ENCODE measurements at places on chromosomes 11 and 22.

- DNase-seq = no peak
Measured at GRCh38 chr11:46661836-46662235, 38.6 kb downstream of the ARHGAP1 start.

DNA sequence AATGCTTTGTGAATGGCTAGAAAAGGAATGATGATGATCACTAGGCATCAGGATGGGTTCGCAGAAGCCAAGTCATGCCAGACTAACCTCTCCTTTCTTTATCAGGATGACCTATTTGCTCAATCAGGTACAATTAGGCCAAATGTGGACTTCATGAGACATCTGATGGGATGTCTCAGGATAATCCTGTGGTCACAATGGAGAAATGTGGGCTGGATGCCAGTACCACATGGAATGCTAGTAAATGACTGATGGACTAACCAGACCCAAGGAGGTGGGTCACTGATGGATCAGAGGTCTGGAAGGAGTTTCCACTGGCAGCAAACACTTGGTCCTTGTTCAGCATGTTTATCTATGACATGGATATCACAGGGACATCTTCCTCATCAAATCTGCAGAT, 94.8 kb upstream of the PHOX2A start:
- DNase-seq = no peak

GRCh38 chr11:16763746-16764145, 25.3 kb downstream of the C11orf58 start:
- no peak for DNase-seq

DNA sequence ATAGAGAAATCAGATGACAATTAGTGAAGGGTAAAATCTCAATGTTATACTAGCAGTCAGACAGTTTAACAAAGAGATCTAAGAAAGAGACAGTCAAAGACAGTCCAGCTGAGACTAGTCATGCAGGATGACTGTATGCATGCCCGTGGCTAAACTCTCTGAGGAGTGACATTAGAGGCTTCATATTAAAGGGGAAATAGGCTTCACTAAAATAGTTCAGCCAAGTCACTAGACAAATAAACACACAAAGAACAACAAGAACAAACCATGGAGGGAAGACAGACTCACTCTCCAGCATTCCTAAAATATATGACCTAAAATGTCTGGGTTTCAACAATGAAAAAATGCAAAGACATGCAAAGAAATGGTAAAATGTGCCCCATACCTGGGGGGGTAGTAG, 18.6 kb upstream of the APLNR start:
- no peak for DNase-seq

GRCh38 chr11:121801394-121801748, 314.6 kb downstream of the BLID start:
- DNase-seq = no peak

GRCh38 chr11:91904792-91905785, 319.5 kb upstream of the FAT3 start:
- DNase-seq = no peak
